Hippocampal formation (tissue), 2 donors: ENCODE measurements at places on chromosomes 1 and 21.
A peak's percentile ranks its signal among the peaks of the same experiment; 100 is the strongest.

DNA sequence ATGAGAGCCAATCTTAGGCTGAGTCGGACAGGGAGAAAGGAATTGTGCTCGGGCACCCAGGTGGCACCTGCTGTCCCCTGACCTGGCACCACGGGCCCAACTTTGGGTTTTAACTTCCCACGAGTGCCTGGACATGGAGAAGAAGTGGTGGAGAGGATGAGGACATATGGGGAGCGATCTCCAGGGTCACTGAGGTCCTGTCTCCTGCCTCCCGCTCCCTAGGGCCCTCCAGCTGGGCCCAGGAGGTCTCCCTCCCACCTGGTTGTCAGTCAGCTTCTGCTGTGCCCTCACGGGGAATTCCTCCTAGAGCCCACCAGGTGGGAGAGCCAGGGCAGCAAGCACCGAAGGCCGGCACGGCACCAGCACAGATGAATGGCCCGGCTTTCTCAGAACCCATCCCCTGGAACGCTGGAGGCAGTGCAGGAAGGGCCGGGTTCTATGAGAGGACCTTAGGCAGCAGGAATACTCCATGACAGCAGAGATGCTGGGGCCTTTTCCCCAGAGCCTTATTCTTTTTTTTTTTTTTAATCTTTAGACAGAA, 435.5 kb downstream of the CAMTA1 start:
- no peak for DNase-seq

DNA sequence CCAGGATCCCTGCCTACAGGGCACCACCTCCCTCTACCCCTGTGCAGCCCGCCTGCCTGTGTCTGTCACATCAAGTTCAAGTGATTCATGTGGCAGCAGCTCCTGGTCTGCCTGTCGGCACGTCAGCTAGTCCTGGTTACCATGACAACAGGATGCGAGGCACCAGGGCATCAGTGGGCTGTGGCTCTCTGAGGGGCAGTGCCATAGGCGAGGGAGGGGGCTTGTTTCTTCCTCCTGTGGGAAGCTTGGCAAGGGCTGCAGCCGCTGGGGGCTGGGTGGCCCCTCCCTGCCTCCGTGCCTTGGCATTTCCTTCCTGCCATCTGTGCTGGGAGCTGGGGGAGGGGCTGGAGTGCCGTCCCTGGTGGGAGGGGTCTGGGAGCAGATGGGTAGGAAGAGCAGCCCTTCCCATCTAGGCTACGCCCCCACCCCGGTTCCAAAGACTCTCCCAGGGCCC, 43.1 kb downstream of the FOXO6 start:
- DNase-seq, result peak; percentile 28

DNA sequence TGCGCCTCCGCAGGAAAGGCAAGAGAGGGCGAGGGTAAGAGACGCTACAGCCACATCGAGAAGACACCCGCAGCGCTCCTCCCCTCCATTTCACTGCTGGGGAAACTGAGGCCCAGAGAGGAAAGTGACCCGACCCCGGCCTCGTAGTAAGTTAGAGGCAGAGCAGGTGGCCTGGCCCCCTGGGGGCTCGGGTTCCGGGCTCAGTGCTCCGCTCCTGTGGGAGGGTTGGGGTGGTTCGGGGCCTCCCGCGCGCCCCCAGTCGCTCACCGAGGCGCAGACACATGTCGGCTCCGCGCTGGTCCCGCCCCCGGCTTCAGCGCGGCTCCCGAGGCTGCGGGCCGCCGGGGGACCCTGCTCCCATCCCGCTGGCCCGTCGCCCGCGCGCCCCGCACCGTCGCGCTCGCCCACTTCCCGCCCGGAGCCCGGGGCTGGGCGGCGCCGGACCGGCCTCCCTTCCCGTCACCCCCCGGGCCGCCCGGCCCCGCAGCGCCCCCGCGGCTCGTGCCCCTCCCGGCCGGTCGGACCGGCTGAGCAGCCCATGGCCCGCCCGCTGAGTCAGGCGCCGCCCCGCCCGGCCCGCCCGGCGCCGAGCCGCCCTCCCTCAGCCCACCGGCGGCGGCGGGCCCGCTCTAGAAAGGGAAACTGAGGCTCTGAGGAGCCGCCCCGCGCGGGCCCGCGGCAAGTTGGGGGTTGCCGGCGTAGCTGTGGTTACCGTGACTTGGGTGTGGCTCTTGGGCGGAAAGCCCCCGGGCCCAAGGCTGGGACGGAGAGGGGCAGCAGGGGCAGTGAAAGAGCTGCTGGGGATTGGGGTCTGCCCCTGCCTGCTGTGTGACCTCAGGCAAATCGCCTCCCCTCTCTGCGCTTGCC, at the start of gene TMEM54:
TSS of gene TMEM54 (minus strand) at position 434 of the 867 bp plus-strand sequence. CDS start at position 283, 151 bp downstream.
- DNase-seq, result no peak

- DNase-seq, result no peak
Observed at GRCh38 chr1:173205146-173206051, 1.7 kb downstream of the TNFSF4 start.

DNA sequence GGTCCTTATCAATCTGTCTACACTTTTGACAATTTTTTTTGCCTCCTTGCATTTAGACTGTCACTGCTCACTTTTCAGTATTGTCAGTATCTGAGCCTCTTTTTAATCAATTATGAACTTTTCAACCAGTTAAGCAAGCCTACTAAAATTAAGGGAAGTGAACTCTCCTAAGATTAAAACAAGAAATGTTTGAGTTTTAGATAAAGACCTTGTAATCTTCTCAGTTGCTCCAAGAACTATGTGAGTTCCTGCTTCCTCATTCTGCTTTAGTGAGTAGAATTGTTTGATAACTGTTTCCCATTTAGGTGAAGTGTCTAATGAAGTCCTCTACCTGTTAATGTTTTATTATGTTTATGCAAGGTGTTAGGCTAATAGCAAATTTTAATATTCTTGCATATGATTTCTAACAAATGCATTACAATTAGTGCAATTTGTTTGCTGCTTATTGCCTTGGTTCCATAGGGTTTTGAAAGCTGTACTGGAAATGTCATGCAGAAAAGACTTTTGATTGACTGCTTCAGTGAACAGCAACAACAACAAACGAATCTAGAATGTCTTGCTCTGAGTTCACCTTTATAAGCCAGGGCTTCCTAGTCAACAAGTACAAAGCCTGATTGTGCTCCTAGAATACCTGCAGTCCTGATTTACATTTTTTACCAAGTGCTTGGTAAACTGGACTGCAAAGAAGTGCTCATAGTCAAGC, 40.9 kb downstream of the PLA2G4A start:
- no peak for DNase-seq

DNA sequence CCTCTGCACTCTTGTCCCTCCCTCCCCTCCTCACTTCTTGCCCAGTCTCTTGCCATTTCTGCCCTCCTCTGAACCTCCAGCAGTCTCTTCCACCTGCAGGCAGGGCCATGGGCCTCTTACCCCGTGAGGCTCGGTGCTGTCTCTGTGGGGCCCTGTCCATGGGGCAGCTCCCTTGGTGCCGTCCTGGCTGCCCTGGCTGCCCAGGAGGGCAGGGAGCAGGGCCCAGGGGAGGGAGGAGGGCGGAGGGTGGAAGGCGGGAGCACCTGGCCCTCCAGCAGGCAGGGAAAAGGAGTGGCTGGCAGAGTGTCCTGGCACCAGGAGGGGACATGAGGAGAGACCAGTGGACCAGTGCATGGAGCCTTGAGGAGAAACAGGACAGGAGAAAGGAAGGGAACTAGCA, at the start of gene RORC:
TSS of gene RORC (minus strand) at position 198 of the 400 bp plus-strand sequence. CDS start at position 160, 38 bp downstream.
- DNase-seq, result no peak

- DNase-seq, result no peak
Observed at GRCh38 chr1:64856553-64856952, 109.8 kb downstream of the JAK1 start.

DNA sequence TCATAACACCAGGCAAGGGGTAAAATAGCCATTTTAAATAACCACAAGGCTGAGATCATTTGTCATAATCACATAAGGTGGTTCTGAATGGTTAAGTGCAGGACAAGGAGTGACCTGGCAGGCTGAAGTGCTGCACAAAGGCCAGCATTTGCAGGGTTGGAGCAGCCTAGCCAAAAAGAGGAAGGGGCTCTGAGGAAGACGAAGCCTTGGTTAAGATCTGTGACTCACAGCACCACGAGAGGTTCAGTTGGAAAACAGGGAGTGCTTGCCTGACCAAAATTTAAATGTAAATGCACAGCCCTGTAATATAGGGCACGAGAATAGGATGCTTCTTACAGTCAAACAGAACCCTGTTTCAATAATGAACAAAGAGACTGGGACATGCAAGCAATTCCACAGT, 12.1 kb downstream of the ATP5PF start:
- DNase-seq, result no peak

DNA sequence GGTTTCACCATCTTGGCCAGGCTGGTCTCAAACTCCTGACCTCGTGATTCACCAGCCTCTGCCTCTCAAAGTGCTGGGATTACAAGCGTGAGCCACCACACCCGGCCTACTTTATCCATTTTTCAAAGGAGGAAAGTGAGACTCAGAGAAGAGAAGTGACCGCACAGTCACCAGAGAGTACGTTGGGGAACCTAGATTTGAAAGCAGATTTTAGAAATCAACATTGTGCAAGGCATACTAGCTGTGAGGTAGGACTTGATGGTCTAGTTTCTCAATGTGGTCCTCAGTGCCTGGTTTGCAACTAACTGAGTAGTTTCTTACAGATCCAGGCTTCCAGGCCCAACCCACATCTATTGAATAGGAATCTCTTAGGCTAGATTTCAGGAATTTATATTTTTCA, 1.7 kb upstream of the PRCC start:
- no peak for DNase-seq

- no peak for DNase-seq
Observed at GRCh38 chr1:180244840-180245239, 14.8 kb downstream of the LHX4 start.
